ENCODE measurements at places on chromosomes 5 and 9. TPM values are rescaled to one million over a fixed set of nuclear protein-coding genes. Genes with fewer than 3 reads are reported as not detected.

KIF20A gene
- 1.2 TPM for polyA plus RNA-seq

ARSI gene
- polyA plus RNA-seq, result 0.07 TPM

LRRTM2 gene
- polyA plus RNA-seq, result 0.02 TPM

BHMT2 gene
- 0.42 TPM for polyA plus RNA-seq

CYLC2 gene
- polyA plus RNA-seq, result not detected

ATOX1 gene
- polyA plus RNA-seq, result 146 TPM

NR2F1 gene
- polyA plus RNA-seq, result 2.0 TPM

SLC34A1 gene
- polyA plus RNA-seq, result 0.02 TPM

SPINK13 gene
- polyA plus RNA-seq, result not detected

CDH9 gene
- polyA plus RNA-seq, result not detected

LMNB1 gene
- 7.5 TPM for polyA plus RNA-seq

FOXD4L6 gene
- 0.04 TPM for polyA plus RNA-seq

SYK gene
- polyA plus RNA-seq, result 55.0 TPM

TMEFF1 gene
- polyA plus RNA-seq, result 0.03 TPM

SGTB gene
- polyA plus RNA-seq, result 2.0 TPM

CTXN3 gene
- polyA plus RNA-seq, result not detected

PCDHGA6 gene
- 0.54 TPM for polyA plus RNA-seq

C5 gene
- 1.3 TPM for polyA plus RNA-seq

CCDC187 gene
- polyA plus RNA-seq, result 0.10 TPM

GRIA1 gene
- 0.02 TPM for polyA plus RNA-seq

SHC3 gene
- 0.03 TPM for polyA plus RNA-seq

BSPRY gene
- 0.26 TPM for polyA plus RNA-seq

ATOSB gene
- polyA plus RNA-seq, result 23.3 TPM

ADAMTS12 gene
- polyA plus RNA-seq, result 0.22 TPM

GZMA gene
- 15.6 TPM for polyA plus RNA-seq

FGF1 gene
- 2.7 TPM for polyA plus RNA-seq

DNAI1 gene
- not detected for polyA plus RNA-seq

C9orf50 gene
- 0.16 TPM for polyA plus RNA-seq

Data from spleen (tissue), 13 donors.